Endothelial cell of umbilical vein (primary cell): ENCODE measurements at places on chromosomes 12 and 14.

GRCh38 chr12:11677752-11678151, 28.3 kb downstream of the ETV6 start:
- peaks cover 33% of the 10 kb centered on the region for H3K4me1 ChIP-seq
- no peak overlapping the region for H3K4me3 ChIP-seq
- H3K27ac ChIP-seq = no peak overlapping the region
- no peaks in the 10 kb centered on the region for H3K27me3 ChIP-seq
- no peak for DNase-seq

GRCh38 chr12:102917026-102917787, at the start of gene PAH:
Gene PAH, minus strand, starts transcription at chr12:102917244. Its CDS starts 114 bp downstream, at chr12:102917130.
- H3K4me1 ChIP-seq = no peaks in the 10 kb centered on the region
- H3K27me3 ChIP-seq = no peaks in the 10 kb centered on the region
- H3K27ac ChIP-seq = no peak within 1 kb of the TSS
- no peak within 1 kb of the TSS for H3K4me3 ChIP-seq
- H3K36me3 ChIP-seq = no peaks in the 10 kb centered on the region

- H3K4me3 ChIP-seq = no peak overlapping the region
- peaks cover 19% of the 10 kb centered on the region for H3K4me1 ChIP-seq
- peaks cover 37% of the 10 kb centered on the region for H3K36me3 ChIP-seq
- H3K27ac ChIP-seq = no peak overlapping the region
- no peak for DNase-seq
- H3K27me3 ChIP-seq = no peaks in the 10 kb centered on the region
These were observed 866 bp downstream of the NPFF start for GRCh38 chr12:53506450-53506785.

DNA sequence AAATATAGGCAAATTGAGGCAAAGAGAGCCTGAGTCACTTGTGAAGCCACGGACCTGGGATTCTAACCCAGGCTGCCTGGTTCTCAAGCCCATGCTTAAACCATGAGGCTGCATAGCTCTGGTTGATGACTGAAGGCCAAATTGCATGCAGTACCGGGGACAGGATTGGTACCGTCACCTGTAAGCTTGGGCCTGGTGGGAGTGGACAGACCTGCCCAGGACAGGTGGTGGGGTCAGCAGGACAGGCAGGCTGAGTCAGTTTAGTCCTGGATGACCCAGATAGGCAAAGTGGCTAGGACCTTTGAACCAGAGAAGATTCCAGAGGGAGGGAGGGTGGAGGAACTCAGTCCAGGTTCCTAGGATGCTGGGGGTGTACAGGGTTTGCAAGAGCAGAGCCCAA, 25.8 kb downstream of the RIN3 start:
- no peaks in the 10 kb centered on the region for H3K27me3 ChIP-seq
- H3K4me1 ChIP-seq = peaks cover 26% of the 10 kb centered on the region
- peak overlapping the region; percentile 98 for H3K27ac ChIP-seq
- H3K4me3 ChIP-seq = no peak overlapping the region
- H3K36me3 ChIP-seq = no peaks in the 10 kb centered on the region

GRCh38 chr12:124484526-124484953, 82.9 kb downstream of the NCOR2 start:
- DNase-seq = no peak
- H3K4me3 ChIP-seq = no peak overlapping the region

DNA sequence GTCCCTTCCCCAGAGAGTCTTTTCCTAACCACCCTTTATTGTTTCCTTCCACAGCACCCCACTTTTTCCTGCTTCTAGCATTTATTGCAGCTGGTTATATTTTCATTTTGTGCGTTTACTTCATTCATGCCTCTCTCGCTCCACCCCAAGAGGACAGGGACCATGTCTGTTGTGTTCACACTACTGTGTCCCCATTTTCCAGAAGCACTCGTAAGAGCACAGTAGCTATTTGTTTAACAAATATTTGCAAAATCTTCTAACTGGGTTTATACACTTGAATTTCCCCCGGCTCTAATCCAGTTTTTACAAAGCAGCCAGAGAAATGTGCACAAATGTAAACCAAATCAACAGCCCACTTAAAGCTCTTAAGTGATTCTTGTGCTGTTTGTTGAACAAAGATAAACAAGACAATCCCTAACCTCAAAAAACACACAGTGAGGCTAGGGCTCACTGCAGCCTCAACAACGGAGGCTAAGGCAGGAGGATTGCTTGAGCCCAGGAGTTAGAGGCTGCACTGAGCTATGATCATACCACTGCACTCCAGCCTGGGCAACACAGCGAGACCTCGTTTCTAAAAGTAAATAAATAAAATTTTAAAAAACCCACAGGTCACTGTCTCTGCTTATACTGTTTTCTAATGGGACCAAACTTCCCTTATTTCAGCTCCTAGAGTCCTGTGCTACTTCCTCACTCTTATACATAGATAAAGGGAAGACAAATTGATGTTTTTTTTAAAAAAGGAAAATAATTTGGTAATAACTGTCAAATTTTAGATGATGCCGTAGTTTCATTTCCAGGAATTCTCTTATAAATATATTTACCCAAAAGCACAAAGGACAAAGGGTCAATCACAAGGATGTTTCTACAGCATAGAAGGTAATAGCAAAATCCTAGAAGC, 6.6 kb upstream of the ABCD4 start:
- H3K27ac ChIP-seq = no peak overlapping the region
- peaks cover 5% of the 10 kb centered on the region for H3K27me3 ChIP-seq
- no peak overlapping the region for H3K4me3 ChIP-seq
- H3K4me1 ChIP-seq = no peaks in the 10 kb centered on the region
- no peaks in the 10 kb centered on the region for H3K36me3 ChIP-seq
- DNase-seq = no peak

GRCh38 chr12:124719231-124719630, 144.4 kb downstream of the SCARB1 start:
- H3K36me3 ChIP-seq = no peaks in the 10 kb centered on the region
- no peaks in the 10 kb centered on the region for H3K27me3 ChIP-seq
- peaks cover 30% of the 10 kb centered on the region for H3K4me1 ChIP-seq
- H3K4me3 ChIP-seq = no peak overlapping the region

GRCh38 chr14:69268763-69269162, 8.8 kb downstream of the GALNT16 start:
- H3K27me3 ChIP-seq = peaks cover 9% of the 10 kb centered on the region
- peaks cover 8% of the 10 kb centered on the region for H3K4me1 ChIP-seq
- H3K36me3 ChIP-seq = no peaks in the 10 kb centered on the region
- H3K4me3 ChIP-seq = no peak overlapping the region
- H3K27ac ChIP-seq = no peak overlapping the region
